Stimulated activated CD4-positive, alpha-beta T cell treated with anti-CD3 and anti-CD28 coated beads, Interleukin-2, amount 100 ng/mL, for 48 hours (primary cell): ENCODE measurements at places on chromosomes 4 and X.

GRCh38 chr4:73687421-73687820, 52.9 kb upstream of the CXCL8 start:
- no peak for DNase-seq

DNA sequence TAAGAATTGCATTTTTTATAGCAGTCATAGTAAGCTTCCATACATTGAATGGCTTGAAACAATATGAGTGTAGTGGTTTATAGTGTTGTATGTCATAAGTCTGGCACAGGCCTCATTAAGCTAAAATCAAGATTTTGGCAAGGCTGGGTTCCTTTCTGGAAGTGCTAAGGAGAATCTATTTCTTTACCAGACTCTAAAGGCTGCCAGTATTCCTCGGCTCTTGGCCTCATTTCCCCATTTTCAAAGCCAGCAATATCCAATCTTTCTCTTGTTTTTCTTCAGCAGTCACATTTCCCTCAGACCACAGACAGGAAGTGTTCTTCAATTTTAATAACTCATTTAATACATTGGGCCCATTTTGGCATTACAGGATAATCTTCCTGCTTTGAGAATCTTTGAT, 1155.5 kb upstream of the PABPC4L start:
- DNase-seq, result no peak

DNA sequence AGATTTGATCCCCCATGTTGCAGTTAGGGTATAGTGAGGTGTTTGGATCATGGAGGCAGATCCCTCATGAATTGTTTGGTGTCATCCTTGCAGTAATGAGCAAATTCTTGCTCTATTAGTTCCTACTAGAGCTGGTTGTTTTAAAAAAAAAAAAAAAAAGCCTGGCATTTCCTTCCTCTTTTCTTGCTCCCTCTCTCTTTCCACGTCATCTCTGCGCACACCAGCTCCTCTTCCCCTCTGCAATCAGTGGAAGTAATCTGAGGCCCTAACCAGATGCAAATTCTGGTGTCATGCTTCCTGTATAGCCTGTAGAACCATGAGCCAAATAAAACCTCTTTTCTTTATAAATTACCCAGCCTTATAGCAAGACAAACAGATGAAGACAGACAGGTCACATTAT, 24.5 kb downstream of the WDR17 start:
- no peak for DNase-seq

DNA sequence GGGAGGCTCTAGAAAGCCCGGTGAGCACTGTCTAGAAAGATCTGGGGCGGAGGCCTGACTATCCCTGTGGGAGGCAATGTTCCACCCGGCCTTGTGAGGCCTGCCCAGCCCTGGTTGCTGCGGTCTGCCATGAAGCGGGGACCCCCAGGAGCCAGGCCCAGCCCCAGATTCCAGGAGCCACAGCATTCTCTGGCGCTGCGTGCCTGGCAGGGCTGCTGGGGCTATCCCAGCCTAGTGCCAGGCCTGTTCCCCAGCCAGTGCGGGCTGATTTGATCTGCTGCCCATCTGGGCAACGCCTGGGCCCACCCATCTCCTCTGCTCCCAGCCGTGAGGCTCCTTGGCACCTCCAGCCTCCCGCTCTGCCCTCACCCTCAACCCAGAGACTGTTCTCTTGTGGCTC, 19.6 kb downstream of the ATP2B3 start:
- no peak for DNase-seq

DNA sequence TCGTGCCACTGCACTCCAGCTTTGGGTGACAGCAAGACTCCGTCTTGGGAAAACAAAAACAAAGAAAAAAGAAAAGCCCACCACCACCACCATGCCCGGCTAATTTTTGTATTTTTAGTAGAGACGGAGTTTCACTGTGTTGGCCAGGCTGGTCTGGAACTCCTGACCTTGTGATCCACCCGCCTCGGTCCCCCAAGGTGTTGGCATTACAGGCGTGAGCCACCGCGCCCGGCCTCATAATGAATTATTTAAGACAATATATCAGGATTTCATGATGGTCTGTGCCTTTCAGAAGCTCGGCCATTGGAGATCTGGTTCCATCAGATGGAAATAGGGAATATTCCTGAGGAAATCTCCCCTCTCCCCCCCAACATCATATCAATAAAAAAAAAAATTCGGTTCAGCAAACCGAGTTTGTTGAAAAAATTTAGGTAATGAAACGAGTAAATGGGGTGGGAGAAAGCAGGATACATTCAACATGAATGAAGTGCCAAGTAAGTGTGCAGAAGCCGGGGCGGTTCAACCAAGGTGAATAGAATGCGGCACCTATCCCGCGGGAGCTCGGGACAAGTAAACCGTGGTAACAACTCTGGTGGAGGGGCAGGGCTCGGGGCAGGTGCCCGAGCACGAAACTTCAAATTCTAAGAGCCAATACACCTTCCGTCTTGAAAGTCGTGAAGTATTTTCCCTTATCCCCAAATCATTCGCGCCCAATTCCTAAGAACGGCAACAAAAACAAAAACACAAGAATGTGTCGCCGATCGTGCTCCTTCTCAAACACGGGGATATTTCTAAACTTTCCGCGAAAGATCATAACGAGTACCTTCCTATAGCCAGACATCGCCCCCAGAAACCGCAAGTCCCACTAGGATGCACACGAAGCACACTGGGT, 773 bp upstream of the TXLNG start:
- no peak for DNase-seq

DNA sequence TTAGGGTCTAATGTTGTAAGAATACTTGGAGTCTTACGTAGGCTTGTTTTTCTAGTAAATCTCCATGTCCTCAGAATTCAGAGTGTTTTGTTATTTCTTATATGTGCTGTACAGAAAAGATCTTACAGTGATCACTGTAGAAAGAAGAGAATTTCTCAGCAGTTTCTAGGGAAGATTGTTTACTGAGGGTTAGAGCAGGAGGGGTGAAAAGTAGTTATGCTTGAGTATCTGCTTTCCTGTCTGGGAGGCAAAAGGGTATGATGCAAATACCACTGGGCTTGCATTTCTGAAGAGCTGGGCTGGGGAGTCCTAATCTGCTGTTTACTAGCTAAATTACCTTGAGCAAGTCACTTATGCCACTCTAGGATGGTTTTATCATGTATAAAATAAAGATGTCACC, 78.2 kb downstream of the BEND4 start:
- DNase-seq, result no peak

DNA sequence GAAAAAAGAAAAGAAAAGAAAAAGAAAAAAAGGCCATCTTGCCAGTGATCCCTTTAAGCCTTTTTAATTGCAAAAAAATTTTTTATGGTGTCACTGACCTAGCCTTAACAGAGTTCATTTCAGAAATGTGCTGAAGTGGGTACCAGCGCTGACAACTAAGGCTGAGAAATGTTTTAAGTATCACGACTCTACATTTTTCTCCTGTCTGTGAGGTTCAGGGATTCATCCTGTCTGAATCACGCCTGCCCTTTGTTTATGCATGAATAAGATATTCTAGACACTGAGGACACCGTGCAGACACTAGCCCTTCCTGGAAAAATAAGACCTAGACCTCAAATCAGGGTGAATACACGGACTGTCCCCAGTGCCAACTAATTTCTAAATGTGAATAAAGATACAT, 154.4 kb upstream of the NOCT start:
- DNase-seq, result no peak

GRCh38 chr4:8278421-8279287, 9.1 kb downstream of the HTRA3 start:
- DNase-seq, result no peak

- no peak for DNase-seq
Measured at GRCh38 chr4:3404546-3404945, 37.2 kb upstream of the HGFAC start.

GRCh38 chrX:107573016-107573415, 55.3 kb upstream of the PRPS1 start:
- DNase-seq, result no peak

DNA sequence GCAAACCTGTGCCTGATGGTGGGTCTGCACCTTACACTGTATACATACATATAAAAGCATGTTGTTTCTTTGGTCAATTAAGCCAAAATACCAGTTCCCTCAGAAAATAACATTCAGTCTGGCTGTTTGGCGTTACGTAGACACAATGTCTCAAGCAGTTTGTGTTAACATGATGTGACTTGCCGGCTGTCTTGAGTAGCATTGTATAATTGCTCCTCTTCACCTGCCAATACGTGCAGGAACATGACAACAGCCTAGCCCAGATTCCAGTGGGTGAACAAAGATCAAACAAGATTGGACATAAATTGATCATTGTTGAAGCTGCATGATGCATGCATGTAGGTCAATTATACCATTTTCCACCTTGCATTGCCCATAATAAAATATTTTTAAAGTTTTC, 102.3 kb downstream of the F11 start:
- DNase-seq, result no peak

- no peak for DNase-seq
Measured at GRCh38 chrX:28058901-28059300, 77.7 kb upstream of the DCAF8L1 start.

- no peak for DNase-seq
Measured at GRCh38 chr4:26905172-26905571, 44.5 kb downstream of the STIM2 start.

- DNase-seq, result no peak
Measured at GRCh38 chr4:8777320-8778196, 94.1 kb downstream of the HMX1 start.

- DNase-seq, result no peak
Measured at GRCh38 chrX:97787849-97788248, 904.1 kb downstream of the RPA4 start.

GRCh38 chrX:131812847-131813825, 210.0 kb upstream of the STK26 start:
- peak; percentile 71 for DNase-seq

- no peak for DNase-seq
Measured at GRCh38 chr4:58600290-58600689, 1490.1 kb upstream of the IGFBP7 start.

GRCh38 chrX:119288890-119289393, 52.9 kb downstream of the PGRMC1 start:
- no peak for DNase-seq

GRCh38 chrX:152074163-152074562, 64.2 kb downstream of the MAGEA10 start:
- no peak for DNase-seq

GRCh38 chr4:183591301-183591700, 67.7 kb downstream of the RWDD4 start:
- DNase-seq, result no peak

DNA sequence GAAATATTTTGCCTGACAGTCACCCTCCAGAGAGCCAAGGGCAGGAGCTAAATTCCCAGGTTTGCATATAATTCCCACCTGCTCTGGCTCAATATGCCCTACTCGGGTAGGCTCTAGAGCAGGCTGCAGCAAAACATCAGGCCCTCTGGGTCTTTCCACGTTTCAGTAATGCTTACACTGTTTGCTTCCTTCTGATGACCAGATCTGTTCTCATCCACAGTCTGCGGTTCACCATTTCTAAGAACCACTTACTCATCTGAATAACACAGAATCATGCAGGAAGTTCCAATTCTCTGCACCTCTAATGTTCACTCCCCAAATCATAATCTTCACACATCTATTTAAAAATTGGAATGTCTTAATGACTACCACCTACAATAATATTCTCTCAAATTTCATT, 141.4 kb downstream of the PPP3CA start:
- DNase-seq, result peak; percentile 6

GRCh38 chrX:132751063-132751690, 207.3 kb downstream of the HS6ST2 start:
- no peak for DNase-seq

DNA sequence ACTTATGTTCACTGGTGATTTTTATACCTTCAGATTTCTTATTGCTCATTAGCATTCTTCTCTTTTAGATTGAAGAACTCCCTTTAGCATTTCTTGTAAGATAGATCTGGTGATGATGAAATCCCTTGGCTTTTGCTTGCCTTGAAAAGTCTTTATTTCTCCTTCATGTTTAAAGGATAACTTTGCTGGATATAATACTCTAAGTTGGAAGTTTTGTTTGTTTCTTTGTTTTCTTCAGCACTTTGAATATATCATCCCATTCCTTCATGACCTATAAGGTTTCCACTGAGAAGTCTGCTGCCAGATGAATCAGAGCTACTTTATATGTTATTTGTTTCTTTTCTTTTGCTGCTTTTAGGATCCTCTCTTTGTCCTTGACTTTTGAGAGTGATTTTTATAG, 18.5 kb downstream of the CC2D2A start:
- DNase-seq, result no peak

- no peak for DNase-seq
Measured at GRCh38 chrX:97306771-97307470, 423.2 kb downstream of the RPA4 start.

GRCh38 chr4:147968641-147969040, 236.8 kb downstream of the ARHGAP10 start:
- no peak for DNase-seq

GRCh38 chrX:72394518-72395170, 88.9 kb upstream of the CITED1 start:
- DNase-seq, result no peak

GRCh38 chr4:24671849-24672248, 87.5 kb upstream of the DHX15 start:
- no peak for DNase-seq

GRCh38 chr4:7924570-7924969, 15.1 kb downstream of the AFAP1 start:
- no peak for DNase-seq

GRCh38 chr4:73391774-73392173, 12.3 kb upstream of the ALB start:
- DNase-seq, result no peak

DNA sequence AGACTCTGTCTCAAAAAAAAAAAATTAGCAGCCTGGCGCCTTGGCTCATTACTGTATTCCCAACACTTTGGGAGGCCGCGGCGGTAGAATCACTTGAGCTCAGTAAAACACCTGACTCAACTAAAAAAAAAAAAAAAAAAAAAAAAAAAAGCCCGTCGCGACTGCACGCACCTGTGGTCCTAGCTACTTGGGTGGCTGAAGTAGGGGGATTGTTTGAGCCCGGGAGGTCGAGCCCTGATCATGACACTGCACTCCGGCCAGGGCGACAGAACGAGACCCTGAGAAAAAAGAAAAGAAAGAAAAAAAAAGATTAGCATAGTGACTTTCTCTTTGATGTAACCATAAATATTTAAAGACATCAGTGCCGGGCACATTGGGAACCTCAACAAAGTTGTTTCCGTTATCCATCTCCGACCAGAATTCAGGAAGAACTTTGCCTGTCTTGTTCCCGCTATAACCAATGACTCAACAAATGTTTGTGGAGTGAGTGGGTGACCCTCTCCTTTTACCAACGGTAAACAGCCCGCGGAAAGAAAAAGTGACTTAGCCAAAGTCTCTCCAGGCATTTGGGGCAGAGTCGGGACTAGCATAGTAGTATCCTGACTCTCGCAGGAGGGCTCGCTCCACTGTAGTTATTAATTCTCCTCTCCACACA, 553 bp upstream of the MED28 start:
- DNase-seq, result no peak

DNA sequence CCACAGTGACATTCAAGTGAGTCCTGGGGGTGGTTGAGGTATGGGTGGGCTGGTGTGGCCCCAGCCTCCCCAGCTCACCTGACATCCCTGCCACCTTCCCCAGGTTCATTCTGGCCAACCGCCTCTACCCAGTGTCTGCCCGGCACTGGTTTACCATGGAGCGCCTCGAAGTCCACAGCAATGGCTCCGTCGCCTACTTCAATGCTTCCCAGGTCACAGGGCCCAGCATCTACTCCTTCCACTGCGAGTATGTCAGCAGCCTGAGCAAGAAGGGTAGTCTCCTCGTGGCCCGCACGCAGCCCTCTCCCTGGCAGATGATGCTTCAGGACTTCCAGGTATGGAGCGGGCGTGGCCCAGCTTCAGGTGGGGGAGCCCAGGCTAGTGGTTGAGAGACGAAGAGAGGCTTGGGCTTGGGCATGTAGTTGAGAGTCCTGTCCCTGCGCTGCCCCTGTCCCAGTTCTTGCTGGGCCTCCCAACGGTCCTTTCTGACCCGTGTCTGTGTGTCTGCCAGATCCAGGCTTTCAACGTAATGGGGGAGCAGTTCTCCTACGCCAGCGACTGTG, 1.7 kb upstream of the GDI1 start:
- DNase-seq, result no peak
